ENCODE measurements at places on chromosomes 6 and 20. TPM values are rescaled to one million over a fixed set of nuclear protein-coding genes. Genes with fewer than 3 reads are reported as not detected.

The VSTM2L gene
- total RNA-seq, result not detected

The KHDRBS2 gene
- not detected for total RNA-seq

The GRIK2 gene
- not detected for total RNA-seq

The STX11 gene
- 24.7 TPM for total RNA-seq

The MOG gene
- total RNA-seq, result not detected

The HLA-DMA gene
- 14.1 TPM for total RNA-seq

The NDRG3 gene
- total RNA-seq, result 21.9 TPM

The ERVFRD-1 gene
- total RNA-seq, result not detected

The MUC22 gene
- not detected for total RNA-seq

The GTF2H4 gene
- total RNA-seq, result 71.3 TPM

The APOBEC2 gene
- total RNA-seq, result not detected
